ENCODE measurements at places on chromosomes 16 and 17. TPM values are rescaled to one million over a fixed set of nuclear protein-coding genes. Genes with fewer than 3 reads are reported as not detected.

GRCh38 chr16:86320237-86320595 lies 190.1 kb upstream of the FOXF1 start:
- no peak overlapping the region for H3K27ac ChIP-seq
- H3K27me3 ChIP-seq = no peaks in the 10 kb centered on the region
- H3K4me3 ChIP-seq = no peak overlapping the region
- DNase-seq = no peak

The CDH16 gene
- total RNA-seq = not detected

GRCh38 chr16:82260212-82260795 lies 90.3 kb upstream of the MPHOSPH6 start:
- H3K36me3 ChIP-seq = no peaks in the 10 kb centered on the region
- H3K27me3 ChIP-seq = peaks cover 6% of the 10 kb centered on the region
- no peak for DNase-seq
- no peak overlapping the region for H3K4me3 ChIP-seq
- no peak overlapping the region for H3K27ac ChIP-seq

The TBC1D3I gene
- 0.72 TPM for total RNA-seq

The MPP3 gene
- total RNA-seq = not detected

DNA sequence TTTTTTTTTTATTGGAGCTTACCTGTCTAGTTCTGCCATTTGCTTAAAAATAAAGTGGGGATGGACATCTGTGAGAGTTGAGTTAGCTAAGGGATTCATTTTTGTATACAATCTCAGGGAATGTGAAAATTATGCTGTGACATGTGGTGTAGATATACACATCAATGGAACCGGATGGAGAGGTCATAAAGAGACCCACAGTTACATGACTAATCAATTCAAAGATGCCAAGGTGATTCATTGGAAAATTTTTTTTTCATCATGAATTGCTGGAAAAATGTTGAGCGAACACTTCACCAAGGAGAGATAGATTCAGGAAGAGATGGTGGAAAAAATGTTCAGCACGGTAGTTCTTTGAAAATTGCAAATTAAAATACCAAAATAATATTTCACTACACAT lies 605.4 kb upstream of the KIF2B start:
- no peak overlapping the region for H3K4me3 ChIP-seq
- no peak for DNase-seq
- H3K27me3 ChIP-seq = no peaks in the 10 kb centered on the region
- no peaks in the 10 kb centered on the region for H3K36me3 ChIP-seq
- no peak overlapping the region for H3K27ac ChIP-seq
- no peaks in the 10 kb centered on the region for H3K4me1 ChIP-seq

GRCh38 chr17:50866950-50867362 lies 802 bp upstream of the TOB1 start:
- peak overlapping the region; percentile 85 for H3K4me3 ChIP-seq
- H3K4me1 ChIP-seq = peaks cover 48% of the 10 kb centered on the region
- DNase-seq = peak; percentile 71
- H3K27ac ChIP-seq = peak overlapping the region; percentile 98
- H3K36me3 ChIP-seq = peaks cover 19% of the 10 kb centered on the region

The SSH2 gene
- 72.5 TPM for total RNA-seq

- H3K4me3 ChIP-seq = no peak overlapping the region
- H3K36me3 ChIP-seq = peaks cover 4% of the 10 kb centered on the region
- H3K27ac ChIP-seq = peak overlapping the region; percentile 94
Measured at GRCh38 chr17:8392674-8393469, 4.8 kb downstream of the RNF222 start.

- no peak overlapping the region for H3K4me3 ChIP-seq
- no peaks in the 10 kb centered on the region for H3K36me3 ChIP-seq
- peaks cover 17% of the 10 kb centered on the region for H3K27me3 ChIP-seq
- no peak for DNase-seq
- peaks cover 9% of the 10 kb centered on the region for H3K4me1 ChIP-seq
- no peak overlapping the region for H3K27ac ChIP-seq
Measured at GRCh38 chr17:74520016-74520434, 11.2 kb downstream of the CD300LB start.

- H3K27ac ChIP-seq = no peak overlapping the region
- no peak overlapping the region for H3K4me3 ChIP-seq
- no peaks in the 10 kb centered on the region for H3K36me3 ChIP-seq
- H3K27me3 ChIP-seq = no peaks in the 10 kb centered on the region
Measured at GRCh38 chr16:49980166-49980565, 44.9 kb upstream of the CNEP1R1 start.

DNA sequence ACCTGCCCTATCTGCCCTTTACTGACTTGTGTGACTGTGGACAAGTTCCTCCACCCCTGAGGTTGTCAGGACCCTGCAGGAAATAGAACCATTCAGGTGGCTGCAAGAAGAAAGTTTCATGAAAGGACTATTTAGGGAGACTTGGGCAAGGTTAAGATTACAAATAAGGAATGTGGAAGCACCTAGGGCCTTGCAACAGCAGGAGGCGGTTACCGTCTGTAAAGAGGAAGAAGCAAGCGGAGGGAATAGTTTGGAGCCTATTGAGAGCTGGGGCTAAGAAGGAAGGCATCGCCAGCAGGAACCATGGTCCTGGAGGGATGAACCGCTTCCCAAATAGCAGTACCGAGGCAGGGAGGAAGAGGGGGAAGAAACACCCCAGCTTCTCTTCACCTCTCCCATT lies 132.4 kb downstream of the PRKCB start:
- no peaks in the 10 kb centered on the region for H3K27me3 ChIP-seq
- peaks cover 22% of the 10 kb centered on the region for H3K4me1 ChIP-seq
- H3K27ac ChIP-seq = peak overlapping the region; percentile 52
- H3K4me3 ChIP-seq = no peak overlapping the region

DNA sequence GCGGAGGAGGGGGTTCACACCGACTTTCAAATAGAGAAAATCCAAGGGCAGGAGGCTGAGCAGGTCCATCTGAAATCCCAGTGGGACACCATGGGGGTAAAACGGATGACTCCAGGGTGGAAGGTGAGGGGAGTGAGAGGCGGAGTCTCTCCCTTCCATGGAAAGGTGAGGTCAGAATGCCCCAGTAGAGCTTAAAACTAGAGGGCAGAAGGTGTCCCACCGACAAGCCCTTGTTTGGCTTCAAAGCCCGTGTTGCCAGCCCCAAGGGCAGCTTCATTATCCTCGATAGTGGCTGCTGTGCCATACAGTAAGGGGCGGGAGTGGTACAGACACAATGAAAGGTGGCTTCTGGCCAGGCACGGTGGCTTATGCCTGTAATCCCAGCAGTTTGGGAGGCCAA lies 55.7 kb downstream of the CNGB1 start:
- no peaks in the 10 kb centered on the region for H3K36me3 ChIP-seq
- H3K4me1 ChIP-seq = no peaks in the 10 kb centered on the region
- H3K27me3 ChIP-seq = peaks cover 3% of the 10 kb centered on the region
- no peak overlapping the region for H3K4me3 ChIP-seq
- no peak overlapping the region for H3K27ac ChIP-seq

GRCh38 chr17:19716108-19717030 lies at the start of gene SLC47A2:
Gene SLC47A2, minus strand, starts transcription at chr17:19716584. Its CDS starts 29 bp downstream, at chr17:19716555.
- no peaks in the 10 kb centered on the region for H3K27me3 ChIP-seq
- H3K27ac ChIP-seq = no peak within 1 kb of the TSS
- H3K4me1 ChIP-seq = no peaks in the 10 kb centered on the region

DNA sequence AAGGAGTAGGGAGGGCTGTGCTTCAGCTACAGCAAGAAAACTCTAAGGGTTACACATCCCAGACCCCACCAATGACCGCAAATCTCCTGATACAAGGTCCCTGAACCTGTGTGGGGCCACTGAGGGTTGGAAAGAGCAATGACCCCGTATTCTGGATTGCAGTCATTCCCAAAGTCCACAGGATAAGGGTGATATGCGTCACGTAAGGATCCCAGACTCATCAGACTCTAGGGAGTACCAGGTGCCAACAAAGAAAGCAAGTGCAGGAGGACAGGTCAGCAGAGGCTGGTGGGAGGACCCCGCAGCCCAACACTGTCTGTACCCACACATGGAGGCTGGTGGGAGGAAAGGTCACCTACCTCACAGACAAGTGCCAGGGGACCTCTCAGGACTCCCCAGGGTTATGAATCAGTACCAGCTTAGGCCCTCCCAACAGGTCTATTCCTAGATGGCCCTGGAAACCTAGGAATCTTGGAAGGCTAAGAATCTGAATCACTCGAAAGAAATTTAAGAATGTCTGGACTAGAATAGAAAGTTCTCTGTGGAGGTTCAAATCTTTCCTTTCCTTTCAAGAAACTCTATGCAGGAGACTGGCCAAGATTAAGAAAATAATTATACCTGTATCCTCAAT lies 16.2 kb downstream of the PITPNA start:
- no peaks in the 10 kb centered on the region for H3K4me1 ChIP-seq
- H3K27ac ChIP-seq = no peak overlapping the region
- no peak for DNase-seq
- no peak overlapping the region for H3K4me3 ChIP-seq
- H3K27me3 ChIP-seq = no peaks in the 10 kb centered on the region

The GINS2 gene
- 49.3 TPM for total RNA-seq

- no peak for DNase-seq
- no peaks in the 10 kb centered on the region for H3K27me3 ChIP-seq
- peaks cover 64% of the 10 kb centered on the region for H3K36me3 ChIP-seq
Measured at GRCh38 chr16:80602894-80603293, 62.1 kb downstream of the DYNLRB2 start.

The RHBDF2 gene
- total RNA-seq = 41.6 TPM

DNA sequence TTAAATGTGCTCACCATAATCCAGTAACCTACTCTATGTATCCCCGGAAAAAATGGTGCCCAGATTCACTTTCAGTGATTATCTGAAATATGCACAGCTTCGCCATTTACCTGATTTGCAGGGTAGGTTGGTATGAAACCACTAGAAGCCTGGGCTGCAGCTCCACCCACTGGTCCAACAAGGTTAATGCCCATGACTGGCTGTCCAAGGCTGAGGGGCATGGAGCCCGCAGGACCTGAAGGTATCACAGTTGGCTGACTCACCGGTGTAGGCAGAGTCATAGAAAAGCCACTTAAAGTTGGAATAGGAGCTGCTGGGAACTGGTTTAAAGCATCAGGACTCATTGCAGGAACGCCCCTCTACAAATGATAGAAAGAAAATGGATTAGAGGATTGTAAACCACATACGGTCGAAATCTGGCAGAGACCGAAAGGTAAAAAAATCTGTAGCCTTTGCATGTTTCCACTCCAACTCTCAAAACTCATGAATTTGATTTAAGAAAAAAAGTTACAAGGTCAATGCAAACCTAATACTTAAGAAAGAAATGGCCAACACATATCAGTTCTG lies 38.6 kb downstream of the SYNRG start:
- no peaks in the 10 kb centered on the region for H3K4me1 ChIP-seq
- no peak overlapping the region for H3K4me3 ChIP-seq
- H3K27ac ChIP-seq = no peak overlapping the region
- H3K27me3 ChIP-seq = no peaks in the 10 kb centered on the region

GRCh38 chr17:65130832-65131231 lies 6.3 kb upstream of the RGS9 start:
- DNase-seq = no peak
- H3K36me3 ChIP-seq = no peaks in the 10 kb centered on the region

The ERCC4 gene
- 9.4 TPM for total RNA-seq

The ASPA gene
- total RNA-seq = not detected

DNA sequence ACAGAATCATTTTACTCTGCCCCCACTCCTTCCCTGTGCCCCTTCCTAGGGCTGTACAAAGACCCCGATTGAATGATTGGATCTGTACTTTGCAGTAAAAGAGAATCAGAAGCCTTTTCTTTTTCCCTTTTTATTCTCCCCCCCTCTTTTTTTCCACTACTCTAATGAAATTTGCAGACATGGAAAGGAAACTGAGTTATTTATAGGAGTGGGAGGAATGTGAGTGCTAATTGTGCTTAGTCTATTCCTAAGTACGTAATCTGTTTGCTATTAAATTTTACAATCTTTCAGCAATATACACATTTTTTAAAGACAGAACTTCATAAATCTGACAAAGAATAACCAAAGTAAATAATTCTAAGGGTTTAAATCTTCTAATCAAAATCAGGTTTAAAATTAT lies 314.3 kb downstream of the MAP2K6 start:
- no peak for DNase-seq
- H3K4me1 ChIP-seq = peaks cover 3% of the 10 kb centered on the region
- no peak overlapping the region for H3K27ac ChIP-seq
- no peaks in the 10 kb centered on the region for H3K36me3 ChIP-seq

The KCNJ2 gene
- total RNA-seq = not detected

The KRT32 gene
- not detected for total RNA-seq

DNA sequence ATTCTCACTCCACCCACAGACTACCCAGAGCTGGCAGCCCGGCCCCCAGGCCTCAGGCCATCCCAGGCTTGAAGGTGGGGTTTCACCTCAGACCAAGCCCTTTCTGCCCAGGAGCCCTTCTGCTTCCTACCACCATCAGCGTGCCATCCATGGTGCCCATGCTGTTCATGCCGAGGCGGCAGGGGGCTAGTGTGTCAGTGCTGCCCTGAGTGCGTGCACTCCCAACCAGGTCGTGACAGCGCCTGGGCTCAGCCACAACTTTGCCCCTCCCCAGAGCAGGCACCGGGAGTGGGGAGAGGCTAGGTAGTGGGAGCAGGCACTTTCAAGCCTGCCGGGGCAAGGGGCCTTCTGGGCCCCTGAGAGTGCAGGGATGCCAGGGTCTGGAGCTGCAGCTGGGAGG lies 8.5 kb downstream of the B3GNT9 start:
- no peak for DNase-seq
- H3K27me3 ChIP-seq = no peaks in the 10 kb centered on the region
- H3K4me3 ChIP-seq = no peak overlapping the region
- H3K27ac ChIP-seq = no peak overlapping the region

- no peaks in the 10 kb centered on the region for H3K27me3 ChIP-seq
- no peaks in the 10 kb centered on the region for H3K4me1 ChIP-seq
- no peak overlapping the region for H3K4me3 ChIP-seq
Measured at GRCh38 chr17:29102741-29103181, 59.8 kb downstream of the PIPOX start.

The CTRL gene
- 7.2 TPM for total RNA-seq

GRCh38 chr17:77543801-77544200 lies 403.0 kb downstream of the SEC14L1 start:
- H3K27ac ChIP-seq = no peak overlapping the region
- no peaks in the 10 kb centered on the region for H3K36me3 ChIP-seq
- no peak overlapping the region for H3K4me3 ChIP-seq
- peaks cover 6% of the 10 kb centered on the region for H3K4me1 ChIP-seq
- H3K27me3 ChIP-seq = peaks cover 4% of the 10 kb centered on the region

The HAS3 gene
- 0.67 TPM for total RNA-seq

GRCh38 chr16:54165174-54165911 lies 121.2 kb downstream of the IRX3 start:
- no peaks in the 10 kb centered on the region for H3K36me3 ChIP-seq
- DNase-seq = no peak
- no peak overlapping the region for H3K4me3 ChIP-seq
